Fibroblast of the aortic adventitia (primary cell): ENCODE measurements at places on chromosomes 11 and 22. TPM values are rescaled to one million over a fixed set of nuclear protein-coding genes. Genes with fewer than 3 reads are reported as not detected.

Gene LRRC32
- 23.1 and 30.0 TPM in 2 replicates for total RNA-seq

Gene LARGE1
- total RNA-seq, result 15.0 and 124 TPM in 2 replicates

Gene GLB1L2
- total RNA-seq, result not detected in 2 replicates

- no peak for DNase-seq
Measured at GRCh38 chr11:43035086-43035485, 276.7 kb upstream of the API5 start.

DNA sequence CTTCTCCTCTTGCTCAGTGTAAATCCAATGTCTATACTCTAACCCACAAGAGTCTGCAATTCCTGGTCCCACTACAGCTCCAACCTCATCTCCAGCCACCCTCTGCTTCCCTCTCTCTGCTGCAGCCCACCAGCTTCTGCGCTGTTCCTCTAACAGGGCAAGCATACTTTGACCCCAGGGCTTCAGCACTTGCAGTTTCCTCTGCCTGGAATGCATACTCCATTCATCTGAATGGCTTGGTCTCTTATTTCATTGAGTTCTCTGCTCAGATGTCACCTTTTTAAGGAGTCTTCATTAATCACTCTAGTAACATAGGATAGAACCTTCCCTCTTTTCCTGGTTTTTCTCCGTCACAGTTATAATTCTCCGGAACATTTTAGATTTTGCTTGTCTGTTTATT is 141.6 kb downstream of the BUD13 start:
- no peak for DNase-seq

DNA sequence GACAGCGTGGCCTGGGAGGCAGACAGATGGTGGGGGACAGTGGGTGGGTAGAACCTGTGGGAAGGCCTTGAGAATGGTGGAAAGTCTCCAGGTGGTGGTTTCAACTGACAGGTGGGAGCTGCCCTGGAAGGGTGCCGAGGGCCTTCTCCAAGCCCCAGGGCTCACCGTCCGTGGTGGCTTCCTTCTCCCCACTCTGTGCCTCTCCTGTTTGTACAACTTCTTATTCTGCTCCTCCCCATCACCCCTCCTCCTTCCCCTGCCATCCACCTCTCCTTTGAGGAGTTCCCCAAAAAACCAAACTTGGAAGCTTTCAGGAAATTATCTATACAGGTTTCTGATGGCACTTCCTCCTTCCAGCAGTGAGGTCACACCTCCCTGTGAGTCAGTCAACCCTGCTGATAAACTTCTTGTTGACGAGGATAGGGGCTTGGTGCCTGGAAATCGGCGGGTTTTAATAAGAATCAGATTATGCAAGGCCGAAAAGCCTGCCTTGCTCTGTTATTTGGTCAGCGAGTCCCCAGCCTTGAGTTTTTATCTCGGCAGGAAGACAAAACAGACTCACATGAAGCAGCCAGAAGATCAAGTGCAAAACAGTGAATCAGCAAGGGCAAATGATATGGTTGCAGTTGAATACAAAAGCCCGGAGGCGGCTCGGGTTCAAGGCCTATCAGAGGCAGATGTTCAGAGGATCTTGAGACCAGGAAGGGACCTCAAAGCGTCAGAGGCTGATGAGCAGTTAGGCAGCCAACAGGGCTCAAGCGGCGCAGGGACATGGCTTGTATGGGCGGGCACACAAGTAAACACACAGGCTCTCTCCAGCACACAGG is 9.5 kb upstream of the ST3GAL4 start:
- peak; percentile 97 for DNase-seq

- DNase-seq, result peak; percentile 11
Measured at GRCh38 chr11:15775015-15775541, 581.3 kb downstream of the SOX6 start.

DNA sequence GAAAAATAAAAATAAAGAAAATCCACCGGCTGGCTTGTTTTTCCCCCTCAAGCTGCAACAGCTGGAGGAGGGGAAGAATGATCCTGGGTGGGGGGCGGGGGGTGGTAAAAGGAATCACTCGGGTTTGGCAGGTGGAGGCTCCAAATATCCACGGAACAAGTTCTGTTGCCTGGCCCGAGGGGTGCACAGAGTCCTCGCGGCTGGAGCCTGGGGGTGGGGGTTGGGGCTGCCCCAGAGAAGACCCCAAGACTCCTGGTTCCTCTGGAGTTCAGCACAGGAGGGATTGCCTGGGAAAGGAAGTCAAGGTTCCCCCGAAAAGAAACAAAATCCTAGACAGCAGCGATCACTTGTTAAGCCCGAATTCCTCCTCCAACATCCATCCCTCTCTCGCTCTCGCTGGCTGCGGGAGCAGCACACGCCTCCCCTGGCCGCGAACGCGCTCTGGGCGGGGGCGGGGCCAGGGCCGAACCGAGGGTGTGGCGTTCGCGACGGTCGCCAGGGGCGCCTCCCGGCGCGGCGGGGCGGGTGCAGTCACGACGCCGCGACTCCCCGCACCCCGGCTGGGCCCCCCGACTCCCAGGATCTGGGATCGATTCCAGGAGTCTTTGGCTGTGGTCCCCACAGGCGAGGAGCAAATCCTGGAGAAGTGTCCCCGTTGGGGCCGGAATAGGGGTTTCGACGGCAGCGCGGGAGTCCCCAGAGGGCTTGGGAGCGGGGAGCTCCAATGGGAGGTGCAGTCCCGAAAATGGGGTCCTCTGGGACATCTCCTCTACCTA is at the start of gene KCNA4:
Gene KCNA4 (minus strand): TSS at position 443 of the 776 bp plus-strand sequence. CDS start 4,352 bp downstream, outside the sequence.
- DNase-seq, result no peak

GRCh38 chr22:24291515-24292201 is 21.0 kb downstream of the SPECC1L start:
- DNase-seq, result no peak

DNA sequence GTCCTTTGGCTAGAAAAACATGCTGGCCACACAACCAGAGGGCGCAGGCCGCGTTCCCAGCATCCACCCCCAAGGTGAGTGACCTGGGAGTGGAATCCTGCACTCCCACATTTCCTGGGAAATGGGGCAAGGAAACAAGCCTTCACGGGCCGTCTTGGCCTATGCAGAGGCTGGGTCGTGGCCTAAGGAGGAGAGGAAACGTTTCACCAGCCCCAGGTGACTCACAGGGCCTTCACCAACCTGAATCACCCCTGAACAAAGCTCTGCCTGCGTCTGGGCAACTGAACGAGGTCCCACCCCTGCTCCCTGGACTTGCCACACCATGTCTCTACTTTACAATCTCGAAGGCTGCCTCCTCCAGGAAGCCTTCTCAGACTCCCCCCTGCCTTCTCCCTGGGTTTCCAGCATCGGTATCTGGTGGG is 13.2 kb downstream of the MYH9 start:
- DNase-seq, result peak; percentile 56

GRCh38 chr11:116553482-116553881 is 219.3 kb downstream of the BUD13 start:
- DNase-seq, result no peak
